Activated naive CD8-positive, alpha-beta T cell treated with anti-CD3 and anti-CD28 coated beads for 36 hours (primary cell): ENCODE measurements at places on chromosomes 6 and 20.

- H3K27ac ChIP-seq: no peak overlapping the region
- no peak for DNase-seq
Observed at GRCh38 chr6:44733868-44734267, 346.4 kb downstream of the CDC5L start.

DNA sequence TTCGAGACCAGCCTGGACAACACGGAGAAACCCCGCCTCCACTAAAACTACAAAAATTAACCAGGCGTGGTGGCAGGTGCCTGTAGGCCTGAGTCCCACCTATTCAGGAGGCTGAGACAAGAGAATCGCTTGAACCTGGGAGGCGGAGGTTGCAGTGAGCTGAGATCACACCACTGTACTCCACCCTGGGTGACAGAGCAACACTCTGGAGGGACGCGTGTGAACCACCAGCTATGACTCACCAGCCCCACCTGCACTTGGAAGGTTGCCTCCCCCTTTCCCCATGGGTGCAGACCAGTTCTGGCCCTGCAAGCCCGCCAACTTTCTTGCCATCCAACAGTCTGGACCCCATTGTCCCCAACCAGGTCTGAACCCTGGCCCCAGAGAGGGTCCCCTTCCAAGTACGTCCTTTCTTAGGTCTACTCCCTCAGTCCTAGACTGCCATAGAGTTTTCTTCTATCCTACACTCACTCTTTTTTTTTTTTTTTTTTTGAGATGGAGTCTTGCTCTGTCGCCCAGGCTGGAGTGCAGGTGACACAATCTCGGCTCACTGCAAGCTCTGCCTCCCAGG, 29.2 kb downstream of the ATP9A start:
- no peaks in the 10 kb centered on the region for H3K4me1 ChIP-seq
- H3K4me3 ChIP-seq: no peak overlapping the region
- DNase-seq: no peak
- no peaks in the 10 kb centered on the region for H3K36me3 ChIP-seq
- peaks cover 6% of the 10 kb centered on the region for H3K27me3 ChIP-seq

GRCh38 chr20:5481872-5482271, 165.1 kb upstream of the PROKR2 start:
- DNase-seq: no peak
- no peaks in the 10 kb centered on the region for H3K36me3 ChIP-seq
- no peak overlapping the region for H3K27ac ChIP-seq
- H3K4me1 ChIP-seq: peaks cover 16% of the 10 kb centered on the region

DNA sequence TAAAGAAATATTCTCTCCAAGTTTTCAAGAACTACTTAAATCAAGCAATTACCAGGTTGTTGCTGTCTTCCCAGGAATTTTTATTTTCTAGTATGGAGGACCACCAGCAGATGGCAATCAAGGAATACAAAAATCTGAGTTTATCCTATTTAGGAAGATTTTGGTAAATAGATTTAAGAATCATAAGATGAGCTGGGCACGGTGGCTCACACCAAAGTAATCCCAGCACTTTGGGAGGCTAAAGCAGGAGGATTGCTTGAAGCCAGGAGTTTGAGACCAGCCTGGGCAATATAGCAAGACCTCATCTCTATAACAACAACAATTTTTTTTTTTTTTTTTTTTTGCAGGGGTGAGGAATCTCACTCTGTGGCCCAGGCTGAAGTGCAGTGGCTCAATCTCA, 19.3 kb upstream of the SEC63 start:
- H3K27me3 ChIP-seq: no peaks in the 10 kb centered on the region
- H3K4me1 ChIP-seq: no peaks in the 10 kb centered on the region
- no peak for DNase-seq
- H3K4me3 ChIP-seq: no peak overlapping the region

- H3K36me3 ChIP-seq: peaks cover 49% of the 10 kb centered on the region
- H3K4me1 ChIP-seq: peaks cover 76% of the 10 kb centered on the region
- DNase-seq: no peak
- H3K27ac ChIP-seq: peak overlapping the region; percentile 93
- no peaks in the 10 kb centered on the region for H3K27me3 ChIP-seq
- H3K4me3 ChIP-seq: no peak overlapping the region
Observed at GRCh38 chr6:12047304-12047703, 35.2 kb downstream of the HIVEP1 start.

DNA sequence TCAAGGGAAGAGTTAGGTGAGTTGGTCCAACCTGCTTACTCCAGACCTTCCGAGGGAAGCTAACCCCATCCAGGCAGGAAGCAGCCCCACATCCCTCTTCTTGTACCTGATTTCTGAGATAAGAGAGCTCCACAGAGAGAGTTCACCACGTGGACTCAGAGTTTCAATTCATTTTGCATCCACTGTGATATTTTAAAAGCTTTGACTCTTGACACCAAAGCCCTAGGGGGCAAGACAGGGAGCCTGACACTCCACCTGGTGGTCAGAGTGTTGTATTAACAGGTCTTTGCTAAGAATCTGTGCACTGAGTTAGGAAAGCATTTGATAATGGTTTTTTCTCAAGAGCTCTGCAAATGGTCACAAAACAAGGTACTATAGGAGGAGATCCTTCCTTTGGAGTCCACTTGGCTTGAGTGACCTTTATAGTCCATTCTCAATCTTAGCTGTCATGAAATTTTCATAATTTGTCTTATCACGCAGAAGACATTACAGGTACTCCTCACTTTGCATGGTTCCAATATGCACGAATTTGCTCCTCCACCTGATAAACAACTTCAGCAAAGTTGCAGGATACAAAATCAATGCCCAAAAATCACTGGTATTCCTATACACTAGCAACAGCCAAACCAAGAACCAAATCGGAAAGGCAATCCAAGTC, 56.2 kb upstream of the RIPOR2 start:
- H3K4me3 ChIP-seq: peak overlapping the region; percentile 38
- no peaks in the 10 kb centered on the region for H3K27me3 ChIP-seq
- H3K4me1 ChIP-seq: peaks cover 43% of the 10 kb centered on the region
- H3K36me3 ChIP-seq: peaks cover 17% of the 10 kb centered on the region
- peak; percentile 68 for DNase-seq
- H3K27ac ChIP-seq: peak overlapping the region; percentile 90

DNA sequence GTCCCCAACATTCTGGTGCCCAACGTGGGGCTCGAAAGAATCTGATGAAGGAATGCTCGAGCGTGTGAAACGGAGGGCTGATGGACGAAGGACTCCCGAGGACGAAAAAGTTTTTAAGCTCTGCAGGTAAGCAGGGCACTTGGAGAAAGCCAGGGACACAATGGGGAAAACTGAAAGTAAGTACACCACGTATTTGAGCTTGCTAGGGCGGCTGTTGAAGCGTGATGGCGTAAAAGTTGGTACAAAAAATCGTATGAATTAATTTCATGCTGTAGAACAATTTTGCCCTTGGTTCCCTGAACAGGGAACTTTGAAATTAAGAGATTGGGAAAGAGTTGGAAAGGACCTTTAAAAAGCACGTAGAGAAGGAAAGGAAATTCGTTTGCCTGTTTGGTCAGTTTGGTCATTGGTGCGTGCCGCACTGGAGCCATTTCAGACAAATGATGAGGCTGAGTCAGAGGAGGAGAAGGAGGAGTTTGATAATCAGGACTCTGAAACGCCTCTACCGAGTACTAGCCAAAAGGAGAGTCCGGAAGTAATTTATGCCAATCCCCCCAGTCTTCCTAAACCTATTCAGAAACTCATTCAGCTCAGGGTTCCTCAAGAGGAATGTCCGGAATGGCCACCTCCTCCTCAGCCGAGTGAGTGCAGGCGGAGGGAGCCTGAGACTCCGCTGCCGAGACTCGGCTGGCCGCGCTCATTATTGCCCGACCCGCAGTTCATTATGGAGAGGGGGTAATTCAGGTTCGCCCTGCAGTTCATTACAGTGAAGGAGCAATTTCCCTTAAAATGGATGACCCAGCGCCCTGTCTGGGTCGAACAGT, 59.2 kb upstream of the PRSS16 start:
- H3K27me3 ChIP-seq: no peaks in the 10 kb centered on the region
- H3K4me3 ChIP-seq: peak overlapping the region; percentile 84
- no peaks in the 10 kb centered on the region for H3K36me3 ChIP-seq
- H3K27ac ChIP-seq: peak overlapping the region; percentile 62
